ENCODE measurements at places on chromosomes 2 and 18.
A peak's percentile ranks its signal among the peaks of the same experiment; 100 is the strongest.

DNA sequence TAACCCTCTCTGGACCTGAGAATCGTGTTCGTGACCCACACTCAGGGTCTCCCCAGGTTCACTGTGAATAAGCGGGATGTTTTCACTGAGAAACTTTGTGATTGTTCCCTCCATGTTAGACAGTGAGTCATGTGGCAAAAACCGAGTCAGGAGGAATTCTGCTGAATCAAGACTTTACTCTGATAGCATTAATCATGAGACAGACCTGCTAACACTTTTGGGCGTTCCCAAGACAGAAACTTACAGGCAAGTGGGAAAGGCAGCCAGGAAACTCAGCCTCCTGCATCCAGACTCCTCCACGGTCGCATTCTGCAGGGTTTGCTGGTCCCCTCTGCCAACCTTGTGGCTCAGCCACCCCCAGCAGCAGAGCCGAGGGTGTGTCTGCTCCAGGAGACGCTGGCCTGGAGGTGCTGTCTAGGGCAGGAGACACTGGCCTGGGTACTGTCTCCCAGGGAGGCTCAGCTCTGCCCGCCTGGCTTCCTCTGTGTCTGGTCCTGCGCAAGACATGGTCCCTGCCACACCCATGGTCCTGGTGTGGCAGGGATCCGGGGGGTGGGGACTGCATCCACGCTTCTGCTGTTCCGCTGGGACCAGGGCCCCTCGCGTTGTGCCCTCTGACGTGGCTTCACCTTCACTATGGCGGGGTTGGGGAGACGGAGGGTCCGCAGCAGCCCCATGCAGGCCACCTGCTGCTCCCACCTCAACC lies 177.4 kb downstream of the TWIST2 start:
- DNase-seq = no peak
- H3K4me3 ChIP-seq = no peak overlapping the region
- H3K27ac ChIP-seq = peak overlapping the region; percentile 71
- H3K36me3 ChIP-seq = no peaks in the 10 kb centered on the region
- peaks cover 15% of the 10 kb centered on the region for H3K4me1 ChIP-seq

GRCh38 chr18:67243799-67244587 lies 272.5 kb downstream of the DSEL start:
- H3K27me3 ChIP-seq = peaks cover 3% of the 10 kb centered on the region
- DNase-seq = no peak
- peak overlapping the region; percentile 1 for H3K4me3 ChIP-seq
- no peaks in the 10 kb centered on the region for H3K36me3 ChIP-seq
- H3K4me1 ChIP-seq = no peaks in the 10 kb centered on the region

DNA sequence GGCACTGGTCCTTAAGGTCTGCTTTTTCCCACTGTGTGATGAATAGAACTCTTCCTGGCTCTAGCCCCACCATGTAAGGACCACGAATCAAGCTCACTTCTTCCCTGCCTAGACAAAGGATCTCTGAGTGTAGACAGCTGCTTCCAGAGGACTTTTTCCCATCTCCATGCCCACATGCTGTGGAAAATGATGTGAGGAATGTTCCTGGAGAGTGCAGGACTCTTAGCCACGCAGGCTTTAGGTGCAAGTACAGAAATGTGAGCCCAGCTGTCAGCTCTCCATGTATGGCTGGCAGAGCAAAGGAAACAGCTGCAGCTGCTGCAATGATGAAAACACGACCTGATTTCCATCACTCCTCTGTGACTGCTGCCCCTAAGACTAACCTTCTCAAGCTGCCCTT lies 35.5 kb downstream of the NXPH2 start:
- no peak for DNase-seq
- no peak overlapping the region for H3K27ac ChIP-seq
- H3K4me1 ChIP-seq = peaks cover 8% of the 10 kb centered on the region

DNA sequence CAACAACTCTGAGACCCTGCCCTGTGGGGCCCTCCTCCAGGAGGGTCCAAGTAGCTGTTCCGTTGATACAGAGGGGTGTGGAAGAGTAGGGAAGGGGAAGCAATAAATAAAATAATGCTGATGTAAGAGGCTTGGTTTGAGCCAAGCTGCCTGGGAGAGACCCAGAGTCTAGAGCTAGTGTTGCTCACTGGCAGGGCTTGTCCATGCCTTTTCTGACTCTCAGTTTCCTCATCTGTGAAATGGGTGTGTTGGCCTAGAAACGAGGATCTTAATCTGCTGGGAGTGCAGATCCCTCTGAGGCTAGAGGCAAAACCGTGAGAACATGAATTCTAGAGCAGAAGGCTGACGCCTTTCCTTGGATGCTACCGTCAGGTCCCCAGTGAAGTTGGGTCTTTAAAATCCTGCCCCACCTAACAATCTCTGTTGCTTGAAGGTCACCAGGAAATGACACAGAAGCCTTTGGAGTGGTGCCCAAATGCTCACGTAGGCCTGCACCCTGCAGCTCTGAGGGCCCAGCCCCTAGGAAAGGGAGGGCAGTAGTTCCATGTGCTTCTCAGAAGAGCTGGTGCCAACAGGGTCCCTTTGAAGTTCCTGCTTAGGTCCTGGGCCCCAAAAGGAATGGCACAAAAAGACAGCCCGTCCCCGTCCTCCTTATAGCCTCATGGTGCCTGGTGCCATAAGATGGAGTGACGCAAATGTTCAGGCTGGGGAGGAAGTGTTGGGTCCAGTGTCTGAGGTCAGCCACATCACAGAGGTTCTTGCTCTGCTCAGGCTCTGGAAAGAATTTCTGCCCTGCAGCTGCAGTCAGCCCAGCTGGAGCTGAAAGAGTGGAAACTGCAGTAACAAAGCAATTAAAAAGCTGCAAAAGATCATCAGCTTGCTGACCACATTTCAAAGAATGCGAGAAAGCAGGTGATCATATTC lies 73.2 kb upstream of the SMAD2 start:
- DNase-seq = no peak
- H3K36me3 ChIP-seq = no peaks in the 10 kb centered on the region
- peaks cover 10% of the 10 kb centered on the region for H3K4me1 ChIP-seq

DNA sequence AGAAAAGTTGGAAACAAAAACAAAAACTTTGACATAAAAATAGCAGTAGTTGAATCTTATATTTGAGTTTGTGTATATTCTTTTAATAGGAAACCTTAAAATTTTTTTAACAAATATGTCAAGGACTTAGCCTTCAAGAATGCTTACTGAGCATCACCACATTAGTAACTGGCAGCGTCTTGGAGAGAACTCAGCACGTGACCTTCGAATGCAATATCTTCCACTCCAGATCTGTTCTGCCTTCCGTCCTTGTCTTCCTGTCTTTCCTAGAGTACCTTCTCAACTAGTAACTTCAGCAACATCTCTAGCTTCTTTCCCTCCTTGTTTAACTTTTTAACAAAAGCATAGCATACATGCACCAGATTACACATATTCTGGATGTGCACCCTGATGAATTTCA lies 972 bp downstream of the RSAD2 start:
- H3K27me3 ChIP-seq = peaks cover 9% of the 10 kb centered on the region
- DNase-seq = no peak
- no peak overlapping the region for H3K27ac ChIP-seq
- H3K4me1 ChIP-seq = no peaks in the 10 kb centered on the region

DNA sequence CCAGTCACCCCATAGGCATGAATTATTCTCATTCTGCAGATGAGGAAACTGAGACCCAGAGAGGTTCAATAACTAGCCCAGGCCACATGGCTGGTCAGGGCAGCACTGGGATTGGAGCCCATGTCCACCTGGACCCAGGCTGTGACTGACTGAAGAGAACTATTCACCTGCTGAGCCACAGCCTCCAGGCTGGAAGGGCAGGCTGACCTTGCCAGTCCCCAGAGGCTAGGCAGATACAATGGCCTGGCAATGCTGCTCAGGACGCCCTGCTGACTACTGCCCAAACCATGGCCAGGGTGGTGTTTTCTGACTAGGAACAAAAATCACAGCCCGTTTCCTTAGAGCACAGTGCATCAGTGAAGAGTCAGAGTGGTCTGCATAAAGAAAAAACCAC lies 36.8 kb downstream of the HS6ST1 start:
- no peak overlapping the region for H3K4me3 ChIP-seq
- DNase-seq = no peak
- peaks cover 11% of the 10 kb centered on the region for H3K4me1 ChIP-seq
- H3K27ac ChIP-seq = no peak overlapping the region

GRCh38 chr2:97718051-97718882 lies 4.9 kb downstream of the ZAP70 start:
- no peak for DNase-seq
- H3K27me3 ChIP-seq = no peaks in the 10 kb centered on the region
- H3K36me3 ChIP-seq = no peaks in the 10 kb centered on the region
- no peak overlapping the region for H3K4me3 ChIP-seq
- H3K27ac ChIP-seq = no peak overlapping the region

DNA sequence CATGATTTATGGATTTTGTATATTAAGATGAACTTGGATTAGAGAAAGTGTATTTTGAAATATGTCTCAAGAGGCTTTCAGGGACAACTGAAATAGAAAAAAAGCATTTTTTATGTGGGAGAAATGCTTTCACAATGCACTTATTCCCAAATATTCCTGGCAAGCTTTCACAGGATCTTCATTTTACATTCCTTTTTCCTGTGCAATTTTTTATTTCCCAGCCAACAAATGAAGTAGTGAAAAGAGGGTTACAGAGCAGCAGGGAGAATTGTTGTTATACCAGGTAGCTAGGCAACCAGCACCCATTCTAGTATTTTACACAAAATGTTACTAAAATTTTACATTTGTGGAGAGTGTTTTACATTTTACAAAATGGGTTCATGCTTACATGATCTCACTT lies 167.0 kb upstream of the RPRM start:
- H3K27ac ChIP-seq = no peak overlapping the region
- DNase-seq = no peak
- no peaks in the 10 kb centered on the region for H3K4me1 ChIP-seq
- no peaks in the 10 kb centered on the region for H3K27me3 ChIP-seq

DNA sequence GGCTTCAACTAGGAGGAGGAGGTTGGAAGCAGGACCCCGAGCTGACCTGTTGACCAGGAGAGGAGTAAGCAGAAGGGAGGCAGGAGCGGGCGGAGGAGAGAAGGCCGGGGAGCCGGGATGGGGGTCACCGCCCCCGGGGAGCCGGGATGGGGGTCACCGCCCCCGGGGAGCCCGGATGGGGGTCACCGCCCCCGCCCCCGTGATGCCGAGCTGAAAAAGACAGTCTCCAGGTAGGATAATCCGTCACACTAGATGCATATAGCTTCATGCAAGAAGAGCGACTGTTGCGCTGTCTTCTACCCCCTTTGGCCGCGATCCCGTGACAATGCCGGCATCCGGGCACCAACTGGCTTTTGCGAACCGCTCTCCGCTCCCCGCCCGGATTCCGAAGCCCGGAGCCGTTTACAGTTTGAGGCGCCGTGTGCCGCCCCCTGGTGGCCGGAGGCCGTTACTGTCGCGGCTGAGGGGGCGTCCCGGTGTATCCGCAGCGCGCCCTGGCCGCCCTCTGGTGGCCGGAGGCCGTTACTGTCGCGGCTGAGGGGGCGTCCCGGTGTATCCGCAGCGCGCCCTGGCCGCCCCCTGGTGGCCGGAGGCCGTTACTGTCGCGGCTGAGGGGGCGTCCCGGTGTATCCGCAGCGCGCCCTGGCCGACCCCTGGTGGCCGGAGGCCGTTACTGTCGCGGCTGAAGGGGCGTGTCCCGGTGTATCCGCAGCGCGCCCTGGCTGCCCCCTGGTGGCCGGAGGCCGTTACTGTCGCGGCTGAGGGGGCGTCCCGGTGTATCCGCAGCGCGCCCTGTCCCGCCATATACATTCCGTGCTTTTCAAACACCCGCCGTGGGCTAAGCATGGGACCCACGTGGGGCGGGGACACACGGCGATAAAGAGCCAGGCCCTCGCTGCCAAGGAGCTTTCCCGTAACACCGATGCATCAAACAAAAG lies 89.6 kb downstream of the ACTR3 start:
- no peak overlapping the region for H3K27ac ChIP-seq
- H3K27me3 ChIP-seq = no peaks in the 10 kb centered on the region
- no peak overlapping the region for H3K4me3 ChIP-seq
- DNase-seq = no peak
- peaks cover 3% of the 10 kb centered on the region for H3K36me3 ChIP-seq

DNA sequence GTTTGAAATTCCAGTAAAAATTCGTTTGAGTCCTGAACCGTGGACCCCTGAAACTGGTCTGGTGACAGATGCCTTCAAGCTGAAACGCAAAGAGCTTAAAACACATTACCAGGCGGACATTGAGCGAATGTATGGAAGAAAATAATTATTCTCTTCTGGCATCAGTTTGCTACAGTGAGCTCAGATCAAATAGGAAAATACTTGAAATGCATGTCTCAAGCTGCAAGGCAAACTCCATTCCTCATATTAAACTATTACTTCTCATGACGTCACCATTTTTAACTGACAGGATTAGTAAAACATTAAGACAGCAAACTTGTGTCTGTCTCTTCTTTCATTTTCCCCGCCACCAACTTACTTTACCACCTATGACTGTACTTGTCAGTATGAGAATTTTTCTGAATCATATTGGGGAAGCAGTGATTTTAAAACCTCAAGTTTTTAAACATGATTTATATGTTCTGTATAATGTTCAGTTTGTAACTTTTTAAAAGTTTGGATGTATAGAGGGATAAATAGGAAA lies 80.7 kb downstream of the ACSL3 start:
- no peak overlapping the region for H3K27ac ChIP-seq
- H3K36me3 ChIP-seq = peaks cover 39% of the 10 kb centered on the region
- no peak for DNase-seq
- H3K4me3 ChIP-seq = no peak overlapping the region

DNA sequence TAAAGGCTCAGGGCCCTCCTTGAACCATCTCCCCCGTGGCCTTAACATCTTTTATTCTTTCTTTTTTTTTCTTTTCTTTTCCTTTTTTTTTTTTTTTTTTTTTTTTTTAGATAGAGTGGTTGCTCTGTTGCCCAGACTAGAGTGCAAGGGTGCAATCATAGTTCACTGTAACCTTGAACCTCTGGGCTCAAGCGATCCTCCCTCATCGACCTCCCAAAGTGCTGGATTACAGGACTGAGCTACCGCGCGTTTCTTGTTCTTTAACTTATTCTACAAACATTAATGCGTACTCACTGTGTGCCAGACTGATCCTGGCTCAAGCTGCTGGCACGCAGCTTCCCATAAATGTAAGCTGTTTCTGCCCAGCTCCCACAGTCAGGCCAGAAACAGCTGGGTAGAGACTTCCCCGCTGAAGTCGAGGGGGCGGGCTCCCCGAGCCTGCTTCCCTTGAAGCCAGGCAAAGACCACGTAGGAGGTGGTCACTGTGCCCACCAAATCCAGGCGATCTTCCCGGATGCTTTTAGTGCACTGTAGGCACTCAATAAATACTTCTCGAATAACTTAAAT lies 29.2 kb upstream of the ATP6V1B1 start:
- H3K4me3 ChIP-seq = peak overlapping the region; percentile 87
- H3K4me1 ChIP-seq = peaks cover 16% of the 10 kb centered on the region
- H3K36me3 ChIP-seq = peaks cover 3% of the 10 kb centered on the region
- peak; percentile 51 for DNase-seq
- H3K27ac ChIP-seq = no peak overlapping the region

All from type B pancreatic cell (in vitro differentiated cells).